Activated CD4-positive, alpha-beta memory T cell treated with anti-CD3 and anti-CD28 coated beads for 36 hours (primary cell): ENCODE measurements at places on chromosomes 13 and 19. TPM values are rescaled to one million over a fixed set of nuclear protein-coding genes. Genes with fewer than 3 reads are reported as not detected.

- no peak for DNase-seq
These were observed 42.0 kb upstream of the MAB21L1 start for GRCh38 chr13:35518337-35518946.

DNA sequence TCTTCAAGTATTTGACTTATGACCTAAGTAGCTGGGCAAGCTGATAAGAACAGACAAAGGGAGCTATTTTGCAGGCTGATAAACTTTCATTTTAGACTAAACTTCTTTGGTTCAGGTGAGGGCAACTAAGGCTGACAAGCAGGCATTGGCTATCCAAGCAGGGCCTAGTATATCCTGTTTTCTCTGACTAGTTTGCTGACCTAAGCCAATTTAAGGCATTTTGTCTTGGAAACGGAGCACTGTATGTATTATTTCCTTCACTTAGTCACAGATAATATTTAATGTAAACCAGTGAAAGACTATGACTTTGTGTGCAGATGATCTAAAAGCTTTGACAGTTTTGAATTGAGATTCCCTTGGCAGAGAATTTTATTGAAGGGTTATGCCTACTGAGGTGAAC, 172.5 kb downstream of the POU4F1 start:
- no peak for DNase-seq

DNA sequence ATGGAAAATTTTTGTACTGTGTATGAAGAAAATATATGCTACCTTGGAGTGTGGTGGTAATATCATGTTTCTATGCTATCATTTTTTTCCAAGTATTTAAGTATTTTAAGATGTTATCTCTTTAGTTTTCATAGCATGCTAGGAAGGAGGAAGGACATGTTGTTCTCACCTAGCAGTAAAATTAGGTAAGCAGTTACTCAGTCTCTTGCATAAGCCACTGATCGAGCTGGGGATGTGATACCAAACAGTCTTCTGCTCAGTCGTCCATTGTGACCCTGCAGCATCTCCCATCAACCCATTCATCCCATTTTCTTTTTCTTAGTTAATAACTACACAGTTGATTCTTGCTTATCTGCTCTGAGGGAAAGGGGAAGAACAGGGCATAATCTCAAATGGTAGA, 130.6 kb downstream of the KLF5 start:
- DNase-seq = no peak

DNA sequence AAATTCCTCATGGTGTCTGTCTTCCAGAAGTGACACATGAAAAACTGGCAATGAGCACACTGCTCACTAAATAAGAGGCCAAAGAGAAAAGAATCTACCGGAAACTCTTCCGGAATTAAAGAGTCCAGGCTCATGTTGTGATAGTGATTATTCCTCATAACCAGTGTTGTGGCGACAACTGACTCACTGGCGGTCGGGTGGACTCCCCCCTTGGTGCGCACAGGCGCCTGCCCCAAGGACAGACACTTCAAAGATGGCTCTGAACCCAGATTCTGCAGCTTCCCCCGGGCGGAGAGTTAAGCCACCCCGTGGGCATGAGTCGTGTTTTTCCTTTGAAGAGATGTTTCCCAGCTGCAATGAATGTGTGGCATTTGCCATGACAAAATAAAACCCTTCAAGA, 10.3 kb downstream of the IL17D start:
- no peak for DNase-seq

- peak; percentile 86 for DNase-seq
These were observed 18.5 kb upstream of the POP4 start for GRCh38 chr19:29587518-29587986.

- no peak for DNase-seq
These were observed 62.7 kb downstream of the SLITRK1 start for GRCh38 chr13:83819611-83820010.

- DNase-seq = no peak
These were observed 1090.2 kb downstream of the UQCRFS1 start for GRCh38 chr19:28122734-28123133.

DNA sequence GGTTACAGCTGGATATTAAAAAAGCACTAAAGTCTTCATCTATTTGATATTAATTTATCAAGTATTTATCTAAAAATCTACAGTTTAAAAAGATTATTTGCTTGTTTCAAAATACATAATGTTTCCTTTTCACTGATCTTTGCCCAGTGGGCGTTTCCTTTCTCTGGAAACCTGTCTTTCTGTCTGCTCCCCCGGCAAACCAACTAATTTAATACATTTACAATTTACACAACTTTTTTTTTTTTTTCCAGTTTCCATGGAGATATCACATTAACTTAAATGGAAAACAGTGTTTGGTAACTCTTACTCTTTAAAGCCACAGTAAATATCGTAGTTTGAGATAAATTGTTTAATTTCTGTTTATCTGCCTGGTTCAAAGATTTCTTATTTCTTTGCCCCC, 5.3 kb downstream of the GPC6 start:
- no peak for DNase-seq

- DNase-seq = no peak
These were observed at the start of gene LRP3 for GRCh38 chr19:33193865-33194362. Gene LRP3, plus strand, starts transcription at chr19:33194330. Its CDS starts 456 bp downstream, at chr19:33194786.

GRCh38 chr19:4985551-4985991, 16.7 kb downstream of the KDM4B start:
- no peak for DNase-seq

DNA sequence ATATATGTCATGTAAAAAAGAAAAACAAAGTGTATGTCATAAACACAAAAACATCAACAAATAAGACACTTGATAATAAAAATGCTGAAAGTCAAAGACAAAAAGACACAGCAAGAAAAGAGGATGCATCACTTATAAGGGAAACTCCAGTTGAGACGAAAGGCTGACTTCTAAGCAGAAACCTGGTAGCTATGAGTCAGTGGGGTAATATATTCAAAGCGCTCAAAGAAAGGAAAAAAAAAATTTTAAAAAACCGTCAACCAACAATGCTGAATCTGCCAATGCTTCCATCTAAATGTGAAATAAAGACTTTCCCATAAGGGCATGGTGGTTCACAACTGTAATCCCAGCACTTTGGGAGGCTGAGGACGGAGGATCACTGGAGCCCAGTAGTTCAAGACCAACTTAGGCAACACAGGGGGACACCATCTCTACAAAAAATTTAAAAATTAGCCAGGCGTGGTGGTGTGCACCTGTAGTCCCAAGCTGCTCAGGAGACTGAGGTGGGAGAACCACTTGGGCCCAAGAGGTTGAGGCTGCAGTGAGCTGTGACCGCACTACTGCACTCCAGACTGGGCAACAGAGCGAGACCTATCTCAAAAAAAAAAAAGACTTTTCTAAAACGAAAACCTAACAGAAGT, 24.0 kb downstream of the USP12 start:
- no peak for DNase-seq

DNA sequence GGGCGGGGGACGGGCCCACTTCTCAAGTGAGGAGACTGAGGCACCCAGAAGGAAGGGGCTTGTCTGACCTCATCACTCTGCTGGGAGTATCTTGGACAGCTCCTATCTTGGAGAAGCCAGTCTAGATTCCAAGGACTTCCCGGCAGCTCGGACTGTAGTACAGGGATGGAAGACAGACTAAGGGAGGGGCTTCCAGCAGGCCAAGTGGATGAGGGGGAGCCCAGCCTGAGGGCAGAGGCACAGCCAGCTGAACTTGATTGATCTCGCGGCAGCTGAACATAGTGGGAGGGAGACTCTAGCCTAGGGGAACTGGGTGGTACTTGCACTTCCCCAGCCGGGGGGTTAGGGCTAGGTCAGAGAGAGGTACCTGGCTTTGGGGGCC, 711 bp downstream of the CILP2 start:
- DNase-seq = no peak

- DNase-seq = peak; percentile 53
These were observed 6.7 kb downstream of the TPT1 start for GRCh38 chr13:45333977-45334922.

GRCh38 chr19:1256646-1257474, 8.5 kb downstream of the MIDN start:
- no peak for DNase-seq

DNA sequence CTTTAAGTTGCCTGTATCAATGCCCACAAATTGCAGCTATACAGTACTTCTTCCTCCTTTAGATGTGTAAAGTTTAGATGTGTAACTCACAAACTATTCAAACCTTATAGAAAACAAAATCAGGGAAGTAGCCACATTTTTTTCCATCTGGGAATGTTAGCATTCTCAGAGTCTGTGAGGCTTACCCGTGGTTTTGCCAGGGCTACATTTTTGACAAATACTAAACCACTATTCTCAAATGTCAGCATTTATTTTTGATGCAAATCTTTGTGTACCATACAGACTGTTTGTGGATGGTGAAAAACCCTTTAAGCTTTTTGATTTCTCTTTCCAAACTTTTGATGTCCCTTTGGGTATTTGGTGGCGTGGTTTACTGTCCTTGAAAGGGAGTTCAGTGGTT, 216.4 kb downstream of the POSTN start:
- no peak for DNase-seq

- DNase-seq = peak; percentile 53
These were observed 1.3 kb upstream of the HNRNPL start for GRCh38 chr19:38850976-38851621.

- no peak for DNase-seq
These were observed 22.5 kb upstream of the POU2F2 start for GRCh38 chr19:42154471-42155323.

DNA sequence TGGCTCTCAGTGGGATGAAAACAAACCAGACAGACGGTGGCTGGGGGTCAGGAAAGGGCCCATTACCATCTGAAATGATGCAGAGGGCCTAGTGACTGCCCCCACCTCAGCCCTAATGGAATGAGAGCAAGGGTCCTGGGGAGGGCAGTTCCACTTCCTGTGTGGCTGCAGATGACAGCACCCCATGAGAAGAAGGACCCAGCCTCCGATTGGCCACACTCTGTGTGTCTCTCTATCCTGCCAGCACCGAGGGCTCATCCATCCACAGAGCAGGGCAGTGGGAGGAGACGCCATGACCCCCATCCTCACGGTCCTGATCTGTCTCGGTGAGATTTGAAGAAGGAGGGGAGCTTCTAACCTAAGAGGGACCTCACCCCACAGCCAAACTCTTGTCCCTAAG, 498 bp downstream of the LILRB1 start:
- no peak for DNase-seq

DNA sequence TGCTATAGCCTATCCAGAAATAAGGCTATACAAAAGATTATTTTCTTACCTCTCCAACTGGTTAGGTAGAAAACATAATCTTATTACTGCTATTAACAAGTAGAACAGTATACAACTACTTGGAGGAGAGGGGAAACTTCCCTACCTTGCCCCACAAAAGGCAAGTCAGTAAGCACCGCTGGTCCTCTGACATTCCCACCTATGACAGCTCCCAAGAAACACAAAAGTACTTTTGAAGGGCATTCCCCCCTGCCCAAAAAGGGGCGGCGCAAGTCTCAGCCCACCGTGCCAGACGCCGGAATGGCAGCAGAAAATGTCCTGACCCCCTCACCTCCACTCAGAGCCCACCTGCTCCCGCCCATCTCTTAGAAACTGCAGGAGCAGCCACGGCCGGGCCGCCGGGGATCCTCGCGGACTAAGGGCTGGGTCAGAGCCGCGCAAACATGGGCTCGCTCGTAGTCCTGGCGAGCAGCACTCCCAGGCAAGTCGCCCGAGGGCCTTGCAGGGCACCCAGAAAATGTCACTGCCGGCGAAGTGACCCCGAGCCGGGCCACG, 437 bp downstream of the SUCLA2 start:
- DNase-seq = no peak

DNA sequence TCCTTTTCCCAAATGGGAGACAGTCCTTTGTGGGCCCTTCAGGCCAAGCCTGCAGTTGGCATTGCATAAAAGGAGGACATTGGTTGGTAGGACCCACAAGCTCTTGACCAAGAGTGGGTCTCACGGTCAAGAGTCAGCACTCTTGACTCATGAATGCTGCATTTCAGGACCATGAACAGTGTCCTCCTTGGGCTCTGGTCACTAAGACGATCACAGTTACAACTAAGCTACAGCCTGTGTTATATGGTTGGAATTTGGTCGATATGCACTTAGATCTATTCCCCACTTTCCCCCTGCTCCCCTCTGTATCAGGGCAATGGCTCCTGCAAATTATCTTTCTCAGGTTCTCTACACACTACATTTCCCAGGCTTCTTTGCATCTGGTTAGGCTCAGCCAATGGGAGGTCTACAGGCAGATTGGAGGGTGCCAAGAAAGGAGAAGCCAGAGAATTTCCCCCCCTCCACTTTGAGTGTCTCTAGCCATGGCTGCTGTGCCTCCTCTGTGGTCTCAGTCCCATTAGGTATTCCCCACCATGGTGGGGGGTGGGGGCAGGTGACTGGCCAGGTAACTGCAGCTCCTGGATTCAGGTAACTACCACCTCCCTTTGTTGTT, 3.1 kb upstream of the OLFM2 start:
- DNase-seq = no peak

DNA sequence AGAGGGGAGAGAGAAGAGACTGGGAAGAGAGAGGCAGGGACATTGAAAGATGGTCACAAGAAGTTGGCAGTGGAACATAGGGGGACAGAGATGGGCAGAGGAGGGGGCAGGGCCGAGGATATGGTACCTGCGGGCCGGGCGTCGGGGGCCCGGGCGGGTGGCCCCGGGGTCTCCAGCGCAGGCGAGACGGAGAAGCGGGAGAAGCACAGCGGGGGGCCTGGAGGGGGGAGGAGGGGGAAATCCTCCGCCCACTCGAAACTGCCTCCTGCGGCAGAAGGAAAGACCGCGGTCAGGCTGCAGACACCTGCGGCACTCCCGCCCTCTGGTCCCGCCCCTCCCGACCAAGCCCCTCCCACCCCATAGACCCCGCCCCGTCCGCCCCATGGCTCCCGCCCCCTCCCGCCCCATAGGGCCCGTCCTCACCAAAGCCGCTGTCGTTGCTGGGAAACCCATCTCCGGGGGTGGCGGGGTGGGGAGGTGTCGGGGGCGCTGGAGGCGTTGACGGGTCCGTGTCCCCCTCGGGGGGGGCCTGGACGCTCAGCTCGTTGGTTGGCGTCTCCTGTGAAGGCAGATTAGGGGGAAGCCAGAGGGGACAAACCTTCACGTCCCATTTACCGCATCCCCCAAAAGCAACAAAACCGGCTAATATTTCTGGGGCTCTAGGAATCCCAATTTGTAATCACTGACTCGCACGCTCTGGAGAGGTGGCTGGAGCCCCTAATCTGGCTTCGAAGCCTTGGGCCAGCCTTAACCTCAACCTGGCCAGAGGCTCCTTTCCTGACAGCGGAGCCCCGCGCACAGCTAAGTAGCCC, 20.4 kb downstream of the LMTK3 start:
- peak; percentile 72 for DNase-seq

The ARRDC5 gene
- total RNA-seq = not detected

The EDNRB gene
- not detected for total RNA-seq

The SRRM5 gene
- 0.59 TPM for total RNA-seq

The ZNF345 gene
- 4.2 TPM for total RNA-seq

The FLT3LG gene
- 51.0 TPM for total RNA-seq

The CCDC70 gene
- not detected for total RNA-seq

The CYP2F1 gene
- total RNA-seq = not detected

The LCP1 gene
- total RNA-seq = 1,012 TPM

The TEAD2 gene
- total RNA-seq = not detected

The ATP1A3 gene
- 0.64 TPM for total RNA-seq

The PCDH17 gene
- not detected for total RNA-seq

The RXFP2 gene
- not detected for total RNA-seq

The AMH gene
- total RNA-seq = 3.4 TPM
